ENCODE measurements at places on chromosomes 3 and 15.

GRCh38 chr3:159668990-159669476, 319.6 kb upstream of the IL12A start:
- H3K27me3 ChIP-seq, result peaks cover 5% of the 10 kb centered on the region
- no peaks in the 10 kb centered on the region for H3K36me3 ChIP-seq
- peaks cover 50% of the 10 kb centered on the region for H3K4me1 ChIP-seq
- DNase-seq, result no peak
- H3K4me3 ChIP-seq, result no peak overlapping the region

GRCh38 chr3:60980342-60980692, 270.9 kb downstream of the FHIT start:
- H3K4me1 ChIP-seq, result peaks cover 21% of the 10 kb centered on the region
- H3K36me3 ChIP-seq, result peaks cover 7% of the 10 kb centered on the region
- no peak for DNase-seq
- no peak overlapping the region for H3K4me3 ChIP-seq
- no peaks in the 10 kb centered on the region for H3K27me3 ChIP-seq

- no peak overlapping the region for H3K27ac ChIP-seq
- DNase-seq, result no peak
- peaks cover 15% of the 10 kb centered on the region for H3K4me1 ChIP-seq
- no peak overlapping the region for H3K4me3 ChIP-seq
- peaks cover 38% of the 10 kb centered on the region for H3K36me3 ChIP-seq
Observed at GRCh38 chr15:57541271-57541670, 50.4 kb upstream of the MYZAP start.

DNA sequence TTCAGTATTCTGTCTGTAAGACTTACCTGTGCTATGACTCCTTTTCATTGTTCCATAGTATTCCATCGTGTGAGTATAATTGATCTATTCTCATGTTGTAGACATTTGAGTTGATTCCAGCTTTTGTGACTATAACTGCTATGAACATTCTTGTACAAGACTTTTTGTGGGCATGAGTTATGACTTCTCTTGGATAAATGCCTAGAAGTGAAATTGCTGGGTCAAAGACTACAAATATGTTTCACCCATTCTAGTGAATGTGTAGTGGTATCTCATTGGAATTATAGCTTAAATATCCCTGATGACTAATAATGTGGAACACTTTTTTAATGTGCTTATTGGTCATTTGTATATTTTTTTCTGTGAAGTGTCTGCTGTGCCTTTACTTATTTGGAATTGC, 27.6 kb upstream of the NPHP3 start:
- H3K27me3 ChIP-seq, result peaks cover 4% of the 10 kb centered on the region
- no peak overlapping the region for H3K4me3 ChIP-seq
- DNase-seq, result no peak
- no peak overlapping the region for H3K27ac ChIP-seq

DNA sequence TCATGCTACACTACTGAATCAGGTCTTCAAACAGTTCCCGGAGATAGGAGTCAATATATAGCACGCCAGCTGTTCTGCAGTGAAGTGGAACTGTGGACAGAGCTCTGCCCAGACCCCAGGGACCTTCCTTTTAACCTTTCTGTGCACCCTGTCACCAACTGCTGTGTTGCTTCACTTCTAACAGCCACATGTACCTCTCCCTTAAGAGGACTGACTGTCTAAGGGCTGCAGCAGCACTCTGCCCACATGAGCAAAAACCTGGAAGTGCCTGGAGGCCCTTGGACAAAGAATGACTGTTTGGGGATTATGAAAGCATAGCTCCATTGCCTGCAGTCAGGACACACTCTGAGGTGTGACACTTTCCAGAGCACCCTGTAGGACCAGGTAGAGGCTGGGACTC, 88.3 kb upstream of the CTNNB1 start:
- H3K4me3 ChIP-seq, result no peak overlapping the region
- no peaks in the 10 kb centered on the region for H3K27me3 ChIP-seq
- no peak overlapping the region for H3K27ac ChIP-seq
- DNase-seq, result no peak
- H3K4me1 ChIP-seq, result no peaks in the 10 kb centered on the region

- no peak overlapping the region for H3K27ac ChIP-seq
- H3K27me3 ChIP-seq, result no peaks in the 10 kb centered on the region
- no peak overlapping the region for H3K4me3 ChIP-seq
- no peak for DNase-seq
Observed at GRCh38 chr15:72237029-72237852, 6.3 kb upstream of the PKM start.

DNA sequence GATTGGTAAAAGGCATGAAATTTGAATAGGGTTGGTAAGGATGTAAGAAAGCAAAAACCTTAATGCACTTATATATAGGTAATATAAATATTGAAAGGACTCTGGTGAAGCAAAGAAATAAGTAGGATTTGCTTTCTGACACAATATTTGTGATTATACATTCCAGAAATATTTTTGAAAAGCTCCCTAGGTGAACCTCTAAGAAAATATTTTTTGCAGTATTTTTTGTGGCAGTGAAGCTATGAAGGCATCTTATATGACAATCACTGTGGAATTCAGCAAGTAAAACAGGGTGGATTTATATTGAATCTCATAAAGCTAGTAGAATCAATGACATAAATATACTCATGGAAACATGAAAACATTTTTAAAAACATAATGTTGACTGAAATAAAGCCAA, 119.6 kb upstream of the EPHA3 start:
- H3K4me1 ChIP-seq, result peaks cover 15% of the 10 kb centered on the region
- no peak overlapping the region for H3K4me3 ChIP-seq
- no peak overlapping the region for H3K27ac ChIP-seq

- H3K27me3 ChIP-seq, result no peaks in the 10 kb centered on the region
- no peaks in the 10 kb centered on the region for H3K4me1 ChIP-seq
- H3K4me3 ChIP-seq, result no peak overlapping the region
- H3K27ac ChIP-seq, result no peak overlapping the region
Observed at GRCh38 chr3:82354228-82354627, 592.8 kb upstream of the GBE1 start.

GRCh38 chr3:84881288-84881687, 77.5 kb upstream of the CADM2 start:
- no peaks in the 10 kb centered on the region for H3K27me3 ChIP-seq
- H3K4me3 ChIP-seq, result no peak overlapping the region
- H3K36me3 ChIP-seq, result no peaks in the 10 kb centered on the region

DNA sequence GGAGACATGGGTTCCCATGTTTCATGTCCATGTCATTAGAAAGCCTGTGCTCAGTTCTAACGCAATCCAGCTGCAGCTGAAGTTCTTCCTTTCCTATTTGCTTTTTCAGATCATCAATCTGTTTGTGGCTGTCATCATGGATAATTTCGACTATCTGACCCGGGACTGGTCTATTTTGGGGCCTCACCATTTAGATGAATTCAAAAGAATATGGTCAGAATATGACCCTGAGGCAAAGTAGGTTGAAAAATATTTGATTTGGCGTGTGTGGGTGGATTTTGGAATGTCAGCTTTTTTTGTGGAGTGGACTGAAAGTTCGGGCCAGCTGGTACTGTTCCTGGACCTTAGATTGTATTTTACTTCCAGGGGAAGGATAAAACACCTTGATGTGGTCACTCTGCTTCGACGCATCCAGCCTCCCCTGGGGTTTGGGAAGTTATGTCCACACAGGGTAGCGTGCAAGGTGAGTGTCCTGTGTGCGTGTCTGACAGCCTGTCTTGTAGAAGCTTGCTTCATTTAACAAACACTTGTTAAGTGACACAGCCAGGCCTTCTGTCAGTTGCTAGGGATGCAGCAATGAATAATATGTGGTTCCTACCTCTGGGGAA, 69.6 kb downstream of the CHDH start:
- no peak for DNase-seq
- H3K36me3 ChIP-seq, result no peaks in the 10 kb centered on the region
- H3K4me1 ChIP-seq, result peaks cover 50% of the 10 kb centered on the region

- H3K27me3 ChIP-seq, result no peaks in the 10 kb centered on the region
- no peak overlapping the region for H3K27ac ChIP-seq
- H3K36me3 ChIP-seq, result no peaks in the 10 kb centered on the region
- H3K4me1 ChIP-seq, result peaks cover 4% of the 10 kb centered on the region
- H3K4me3 ChIP-seq, result no peak overlapping the region
Observed at GRCh38 chr15:92745845-92746271, 90.3 kb upstream of the FAM174B start.

GRCh38 chr3:106229495-106230278, 360.9 kb upstream of the CBLB start:
- H3K36me3 ChIP-seq, result peaks cover 11% of the 10 kb centered on the region
- no peak overlapping the region for H3K4me3 ChIP-seq
- H3K27ac ChIP-seq, result no peak overlapping the region
- no peaks in the 10 kb centered on the region for H3K27me3 ChIP-seq
- H3K4me1 ChIP-seq, result peaks cover 5% of the 10 kb centered on the region

Measured in mesothelial cell of epicardium (in vitro differentiated cells).